ENCODE measurements at places on chromosomes 2 and 18. TPM values are rescaled to one million over a fixed set of nuclear protein-coding genes. Genes with fewer than 3 reads are reported as not detected.

DNA sequence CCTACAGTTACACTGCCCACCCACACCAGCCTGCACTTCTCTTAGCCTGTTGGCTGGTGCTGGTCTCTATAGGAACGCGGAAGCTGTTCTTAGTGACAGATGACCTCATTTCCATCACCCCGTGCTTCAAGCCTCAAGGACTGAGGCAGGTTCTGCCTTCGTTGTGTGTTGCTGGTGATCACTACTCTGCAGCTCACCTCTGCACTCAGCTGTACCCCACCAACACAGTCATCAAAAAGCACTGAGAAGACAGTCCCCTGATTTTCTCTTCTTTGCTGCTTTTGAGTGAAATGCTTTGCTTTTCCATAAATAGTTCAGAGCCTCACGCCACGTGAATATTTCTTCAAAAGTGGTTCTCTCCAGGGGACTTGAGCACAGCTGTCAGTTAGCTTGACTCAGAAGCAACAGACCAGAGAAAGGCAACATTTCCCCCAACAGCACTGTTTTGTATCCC, 225.7 kb upstream of the CCDC150 start:
- no peak overlapping the region for H3K4me3 ChIP-seq
- DNase-seq, result no peak
- H3K4me1 ChIP-seq, result no peaks in the 10 kb centered on the region
- no peaks in the 10 kb centered on the region for H3K27me3 ChIP-seq
- no peak overlapping the region for H3K27ac ChIP-seq

GRCh38 chr2:103145739-103146138, 383.9 kb downstream of the TMEM182 start:
- no peak overlapping the region for H3K4me3 ChIP-seq
- H3K4me1 ChIP-seq, result no peaks in the 10 kb centered on the region
- no peak for DNase-seq
- peaks cover 7% of the 10 kb centered on the region for H3K27me3 ChIP-seq

- no peak for DNase-seq
- peak overlapping the region; percentile 80 for H3K4me3 ChIP-seq
- H3K27me3 ChIP-seq, result no peaks in the 10 kb centered on the region
- H3K36me3 ChIP-seq, result peaks cover 26% of the 10 kb centered on the region
Observed at GRCh38 chr2:105338020-105338385, 663 bp downstream of the C2orf49 start.

- peaks cover 26% of the 10 kb centered on the region for H3K36me3 ChIP-seq
- H3K4me3 ChIP-seq, result peak overlapping the region; percentile 61
- peak overlapping the region; percentile 77 for H3K27ac ChIP-seq
Observed at GRCh38 chr2:218896501-218897393, 16.1 kb downstream of the WNT10A start.

GRCh38 chr2:134774786-134775641, 56.2 kb upstream of the TMEM163 start:
- peak overlapping the region; percentile 33 for H3K27ac ChIP-seq
- H3K4me3 ChIP-seq, result no peak overlapping the region
- no peaks in the 10 kb centered on the region for H3K36me3 ChIP-seq
- no peaks in the 10 kb centered on the region for H3K27me3 ChIP-seq

- no peak overlapping the region for H3K27ac ChIP-seq
- H3K4me3 ChIP-seq, result no peak overlapping the region
- DNase-seq, result no peak
- H3K27me3 ChIP-seq, result peaks cover 18% of the 10 kb centered on the region
- H3K36me3 ChIP-seq, result peaks cover 8% of the 10 kb centered on the region
Observed at GRCh38 chr2:238505119-238505891, 78.6 kb downstream of the ASB1 start.

- H3K4me1 ChIP-seq, result peaks cover 48% of the 10 kb centered on the region
- H3K27me3 ChIP-seq, result no peaks in the 10 kb centered on the region
- H3K4me3 ChIP-seq, result no peak overlapping the region
Observed at GRCh38 chr2:30511122-30512083, 64.4 kb downstream of the LCLAT1 start.

- H3K27ac ChIP-seq, result peak overlapping the region; percentile 24
- H3K4me3 ChIP-seq, result no peak overlapping the region
- H3K27me3 ChIP-seq, result no peaks in the 10 kb centered on the region
- no peaks in the 10 kb centered on the region for H3K36me3 ChIP-seq
Observed at GRCh38 chr18:44123743-44124142, 556.9 kb upstream of the SETBP1 start.

GRCh38 chr2:3730646-3731045, 27.3 kb downstream of the DCDC2C start:
- H3K4me3 ChIP-seq, result no peak overlapping the region
- DNase-seq, result no peak

GRCh38 chr2:239329284-239329971, 71.4 kb downstream of the HDAC4 start:
- H3K27me3 ChIP-seq, result no peaks in the 10 kb centered on the region
- no peak overlapping the region for H3K27ac ChIP-seq
- no peak for DNase-seq
- H3K36me3 ChIP-seq, result no peaks in the 10 kb centered on the region

UGT1A10 gene
- total RNA-seq, result 120 TPM

LCT gene
- total RNA-seq, result 1.4 TPM

LYG2 gene
- not detected for total RNA-seq

AQP12A gene
- not detected for total RNA-seq

Measured in Calu3 (cell line).